Urinary bladder (tissue), 4 donors: ENCODE measurements at places on chromosomes 7 and 10. TPM values are rescaled to one million over a fixed set of nuclear protein-coding genes. Genes with fewer than 3 reads are reported as not detected.

Gene RAB18
- 72.4 TPM for total RNA-seq

Gene SFRP4
- total RNA-seq = 11.2 TPM

Gene PDE1C
- total RNA-seq = 20.4 TPM

DNA sequence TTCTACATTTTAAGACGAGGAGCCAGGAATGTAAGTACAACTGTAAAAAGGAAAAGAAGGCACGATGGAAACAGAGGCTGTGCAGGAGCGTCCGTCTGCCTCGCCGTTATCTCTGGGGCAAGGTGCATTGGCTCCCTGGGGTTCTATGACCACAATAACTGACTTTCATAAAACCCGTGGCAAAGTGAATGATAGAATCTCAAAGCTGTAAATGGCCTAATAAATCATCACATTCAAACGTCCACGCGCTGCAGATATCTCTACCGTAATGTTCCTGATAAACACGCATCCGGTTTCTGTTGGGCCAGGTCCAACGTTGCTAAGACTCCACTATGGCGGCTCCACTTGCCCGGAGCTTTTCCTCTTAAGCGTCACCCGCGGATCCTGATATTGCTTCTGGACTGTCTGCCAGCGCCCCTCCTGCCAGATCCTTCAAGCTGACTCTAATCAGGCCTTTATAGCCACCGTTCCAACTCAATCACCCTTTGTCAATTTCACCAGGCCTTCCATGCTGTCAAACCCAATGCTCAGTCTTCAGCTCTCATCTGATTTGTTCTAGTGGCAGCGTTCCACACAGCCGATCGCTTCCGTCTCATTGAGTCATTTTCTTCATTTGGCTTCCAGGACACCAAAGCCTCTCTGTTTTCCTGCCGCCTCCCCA, 265.6 kb upstream of the FOXK1 start:
- DNase-seq = peak; percentile 11

- DNase-seq = no peak
Observed at GRCh38 chr7:97096661-97097060, 20.8 kb upstream of the SDHAF3 start.

GRCh38 chr7:41816111-41816510, 113.2 kb upstream of the INHBA start:
- DNase-seq = no peak

DNA sequence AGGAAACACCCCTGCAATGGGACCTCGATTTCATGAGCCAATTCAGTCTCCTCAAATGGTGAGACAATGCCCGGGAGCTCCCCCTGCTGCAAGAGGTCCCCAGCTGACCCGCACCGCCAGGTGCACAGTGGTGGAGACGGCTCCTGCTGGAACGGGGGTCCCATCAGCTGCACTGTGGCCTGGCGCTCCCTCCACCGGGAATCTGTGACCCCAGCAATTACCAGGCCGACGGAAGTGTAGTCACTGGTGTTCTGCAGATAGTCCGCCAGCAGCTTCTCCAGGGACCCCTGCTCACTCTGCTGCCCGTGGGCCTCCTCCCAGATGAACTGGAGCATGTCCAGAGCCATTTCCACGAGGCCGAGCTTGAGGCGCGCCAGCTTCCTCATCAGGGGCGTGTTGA, 64.9 kb upstream of the NKX6-2 start:
- no peak for DNase-seq

DNA sequence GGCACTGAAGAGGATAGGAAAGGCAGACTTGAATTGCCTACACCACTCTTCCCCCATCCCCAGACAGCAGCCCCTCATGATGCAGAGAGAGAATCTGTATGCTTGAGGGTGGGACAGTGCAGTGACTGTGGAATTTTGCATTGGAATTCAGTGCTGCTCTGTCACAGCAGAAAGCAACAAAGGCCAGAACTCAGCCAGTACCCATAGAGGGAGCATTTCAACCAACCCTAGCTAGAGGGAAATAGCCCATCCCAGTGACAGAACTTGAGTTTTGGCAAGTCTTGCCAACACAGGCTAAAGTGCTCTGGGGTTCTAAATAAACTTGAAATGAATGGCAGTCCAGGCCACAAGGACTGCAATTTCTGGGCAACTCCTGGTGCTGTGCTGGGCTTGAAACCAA, 80.4 kb downstream of the TES start:
- no peak for DNase-seq

GRCh38 chr10:11846542-11846941, 23.4 kb downstream of the PROSER2 start:
- DNase-seq = no peak

DNA sequence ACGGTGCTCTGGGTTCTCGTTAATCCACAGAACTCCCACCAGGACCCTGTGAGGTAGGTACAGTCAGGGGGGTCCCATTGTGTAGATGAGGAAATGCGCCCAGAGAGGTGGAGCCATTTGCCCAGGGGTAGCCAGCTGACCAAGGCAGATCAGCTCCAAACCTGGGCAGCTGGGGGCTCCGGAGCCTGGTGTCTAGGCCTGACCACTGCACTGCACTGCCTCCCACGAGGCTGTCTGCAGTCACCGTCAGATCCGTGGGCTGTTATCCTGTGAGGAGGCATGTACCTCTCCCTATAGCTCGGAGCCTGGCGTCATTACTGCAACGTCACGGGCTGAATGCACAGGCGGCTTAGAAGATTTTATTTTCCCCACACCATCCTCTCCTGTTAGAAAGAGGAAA, 411.8 kb upstream of the FOXK1 start:
- no peak for DNase-seq

- DNase-seq = no peak
Observed at GRCh38 chr10:24651923-24652322, 71.8 kb downstream of the ARHGAP21 start.

DNA sequence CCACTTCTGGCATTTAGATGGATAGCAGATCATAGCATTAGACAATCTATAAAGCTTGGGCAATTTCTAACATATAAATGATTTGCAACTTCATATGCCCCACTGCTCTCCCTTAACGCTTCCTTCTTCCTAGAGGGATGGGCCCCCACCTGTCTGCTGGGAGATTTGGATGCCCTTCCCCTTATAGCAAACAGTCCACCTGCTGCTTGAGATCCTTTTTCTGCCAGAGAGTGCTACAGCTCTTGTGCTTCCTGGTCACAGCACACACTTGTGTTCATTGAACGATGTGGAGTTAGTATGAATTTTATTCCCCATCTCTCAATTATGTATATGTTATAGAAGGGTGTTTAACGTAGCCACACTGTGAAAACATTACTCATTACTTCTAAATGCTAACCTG, 10.4 kb upstream of the PCGF5 start:
- no peak for DNase-seq

DNA sequence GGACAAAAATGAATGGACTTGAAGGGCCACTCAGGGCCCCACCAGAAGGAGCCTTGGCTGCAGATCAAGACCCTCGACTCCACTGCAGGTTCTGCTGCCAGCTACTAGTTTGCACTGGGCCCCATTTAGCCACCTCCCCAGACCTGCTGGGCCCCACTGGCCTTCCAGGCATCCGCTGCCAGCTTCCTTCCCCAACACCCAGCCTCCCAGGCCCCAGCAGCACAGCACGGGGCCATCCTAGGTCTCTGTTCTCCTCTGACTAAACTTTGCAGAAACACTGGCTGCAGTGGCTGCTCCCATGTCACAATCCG, 277.4 kb upstream of the KLF14 start:
- DNase-seq = no peak

DNA sequence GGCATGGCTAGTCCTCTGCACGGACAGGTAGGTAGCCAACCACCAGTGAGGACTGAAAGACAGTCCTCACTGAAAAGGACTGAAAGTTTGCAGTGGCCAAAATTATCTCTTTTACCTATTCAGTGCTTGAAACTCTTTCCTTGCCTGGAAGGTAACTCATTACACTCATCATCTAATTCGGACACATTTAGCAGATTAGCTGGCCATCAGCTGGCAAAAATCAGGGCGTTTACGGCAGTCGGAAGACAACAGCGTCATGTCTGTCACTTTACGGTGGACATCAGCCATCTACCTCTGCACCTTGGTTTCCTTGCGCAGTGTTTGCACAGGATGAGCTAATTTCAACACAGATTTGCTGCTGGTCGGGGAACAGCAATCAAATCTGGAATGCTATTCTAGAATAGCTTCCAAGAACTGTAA, 740 bp downstream of the ANXA7 start:
- peak; percentile 25 for DNase-seq

GRCh38 chr10:86203162-86203905, 163.3 kb downstream of the GRID1 start:
- no peak for DNase-seq

DNA sequence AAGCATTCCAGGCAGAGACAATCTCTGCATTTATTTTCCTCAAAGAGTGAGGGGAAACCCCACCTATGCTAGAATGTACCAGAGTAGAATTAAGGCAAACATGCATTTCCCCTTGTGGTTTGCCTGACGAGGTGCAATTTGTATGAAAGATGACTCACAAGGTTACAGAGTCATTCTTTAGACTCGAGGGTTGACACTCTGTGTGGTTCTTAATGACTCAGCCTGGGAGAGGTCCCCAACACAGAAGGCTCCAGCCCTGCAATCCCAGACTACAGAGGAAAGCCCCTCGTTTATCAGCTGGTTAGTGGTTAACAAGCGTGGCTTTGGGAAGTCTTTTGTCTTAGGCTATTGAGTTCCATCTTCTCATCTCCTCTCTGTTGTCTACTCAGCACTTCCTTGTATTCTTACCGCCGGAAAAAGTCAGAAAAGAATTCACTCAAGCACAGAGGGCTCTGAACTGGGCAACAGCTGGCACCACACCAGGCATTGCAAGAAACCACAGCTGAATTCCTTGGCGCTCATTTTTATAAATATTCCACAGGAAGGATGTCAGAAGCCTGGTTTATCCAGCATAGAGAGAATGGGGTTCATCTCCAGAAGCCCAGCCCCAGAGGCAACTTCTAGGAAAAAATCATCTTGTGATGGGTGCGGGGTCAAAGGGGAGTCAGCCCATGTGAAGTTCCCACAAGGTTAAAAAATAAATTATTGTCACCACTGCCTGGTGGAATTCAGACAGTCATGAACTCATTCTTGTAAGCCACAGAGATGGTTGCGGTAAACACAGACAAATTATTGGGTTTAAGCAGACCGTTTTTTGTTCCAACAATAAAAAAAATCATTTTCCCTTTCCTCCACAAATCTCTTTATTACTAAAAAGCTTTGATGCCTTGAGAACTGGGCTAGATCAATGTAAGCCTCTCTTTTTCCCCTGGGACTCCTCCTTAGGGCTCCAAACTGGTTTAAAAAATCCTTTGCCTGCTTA, 24.5 kb upstream of the SVIL start:
- DNase-seq = no peak

DNA sequence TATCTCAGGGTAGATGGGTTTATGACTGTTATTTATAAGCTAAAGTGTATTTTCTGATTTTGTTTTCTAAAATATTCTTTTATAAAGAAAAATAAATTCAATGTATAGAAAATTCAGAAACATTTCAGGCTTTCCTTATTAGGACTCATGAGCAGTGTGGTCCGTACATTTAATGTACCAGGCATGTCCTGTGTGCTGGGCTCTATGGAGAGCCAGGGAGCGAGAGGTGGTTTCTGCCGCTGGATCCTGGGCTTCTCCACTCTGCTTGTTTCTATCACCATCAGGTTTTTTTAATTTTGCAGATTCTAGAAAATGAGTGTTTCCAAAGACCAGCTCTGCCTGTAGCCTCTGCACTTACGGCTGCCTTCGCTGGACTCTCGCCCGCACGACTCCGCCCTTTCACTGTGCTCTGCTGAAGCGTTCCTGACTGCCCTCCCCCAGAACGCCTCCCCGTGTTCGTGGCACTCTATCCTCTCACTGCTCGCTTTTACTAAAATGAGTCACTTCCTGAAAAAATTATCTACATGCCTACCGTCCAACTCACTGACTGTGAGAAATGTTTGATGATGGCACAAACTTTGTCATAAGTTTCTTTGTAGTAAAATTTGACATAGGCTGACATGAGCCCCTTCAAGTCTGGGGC, 188.5 kb downstream of the ZMYND11 start:
- no peak for DNase-seq

- no peak for DNase-seq
Observed at GRCh38 chr7:41058986-41059741, 643.7 kb downstream of the INHBA start.

DNA sequence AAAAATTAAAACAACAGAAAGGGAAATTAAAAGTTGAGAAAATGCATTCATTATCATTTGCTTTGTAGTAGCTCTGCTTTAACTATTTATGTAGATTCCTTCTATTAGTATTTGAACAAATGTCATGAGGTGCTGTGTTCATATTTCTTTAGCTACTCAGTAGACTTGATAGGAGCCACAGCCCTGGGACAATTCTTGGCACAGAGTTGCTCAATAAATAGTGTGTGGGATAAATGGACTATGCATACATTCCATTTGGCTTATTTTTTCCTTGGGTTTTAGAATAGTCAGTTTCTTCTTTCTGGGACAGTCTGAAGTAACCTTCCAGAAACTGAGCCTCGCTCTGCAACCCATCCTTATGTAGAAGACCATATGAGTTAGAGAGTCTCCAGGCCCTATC, 13.4 kb downstream of the RPP30 start:
- no peak for DNase-seq

- DNase-seq = no peak
Observed at GRCh38 chr10:123513870-123514269, 152.3 kb upstream of the GPR26 start.

- DNase-seq = no peak
Observed at GRCh38 chr7:148815612-148816011, 68.5 kb downstream of the EZH2 start.

DNA sequence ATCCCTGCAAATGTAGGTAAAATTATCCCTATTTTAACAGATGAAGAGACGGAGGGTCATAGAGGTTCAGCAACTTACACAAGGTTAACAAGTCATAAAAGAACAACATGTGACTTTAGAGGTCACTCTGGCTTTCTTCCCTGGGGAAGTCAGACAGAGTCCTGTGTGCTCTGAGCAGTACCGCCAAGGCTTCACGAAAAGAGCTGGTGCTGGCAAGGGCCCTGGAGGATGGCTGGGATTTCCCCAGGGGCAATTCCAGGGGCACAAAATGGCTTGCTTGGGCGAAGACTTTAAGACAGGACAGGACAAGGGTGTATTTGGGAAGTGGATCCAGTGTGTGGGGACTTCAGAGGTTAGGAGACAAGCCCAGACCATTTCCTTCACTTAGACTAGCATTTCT, 144.1 kb downstream of the PIP4K2A start:
- DNase-seq = no peak

- DNase-seq = no peak
Observed at GRCh38 chr10:131099028-131099726, 212.3 kb downstream of the TCERG1L start.
